ENCODE measurements at places on chromosomes 6 and 20. TPM values are rescaled to one million over a fixed set of nuclear protein-coding genes. Genes with fewer than 3 reads are reported as not detected.

Gene PTGIS
- total RNA-seq, result 295 TPM

Gene ABT1
- total RNA-seq, result 12.0 TPM

Gene PAK5
- total RNA-seq, result not detected

Gene OLIG3
- not detected for total RNA-seq

Gene SEL1L2
- total RNA-seq, result not detected

Gene OOEP
- not detected for total RNA-seq

All from bronchial smooth muscle cell (primary cell).